ENCODE measurements at places on chromosomes 5 and 9.

- DNase-seq: no peak
Measured at GRCh38 chr9:37966412-37967013, 62.6 kb upstream of the SLC25A51 start.

DNA sequence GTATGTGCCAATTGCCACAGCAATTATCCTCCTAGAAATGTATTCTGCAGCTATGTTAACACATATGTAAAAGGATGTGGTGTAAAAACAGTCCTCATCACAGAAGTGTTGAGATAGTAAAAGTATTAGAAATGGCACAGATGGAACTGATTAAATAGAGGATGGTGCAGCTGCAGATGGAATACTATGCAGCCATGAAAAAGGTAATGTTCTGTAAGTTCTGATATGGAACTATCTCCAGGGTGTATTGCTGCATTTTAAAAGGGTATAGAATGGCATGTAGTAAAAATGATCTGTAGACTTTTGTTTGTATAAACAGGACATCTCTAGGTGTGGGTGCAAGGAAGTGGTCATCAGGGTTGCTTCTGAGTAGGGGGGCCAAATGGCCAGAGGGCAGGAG, 63.0 kb upstream of the PHYKPL start:
- no peak for DNase-seq

DNA sequence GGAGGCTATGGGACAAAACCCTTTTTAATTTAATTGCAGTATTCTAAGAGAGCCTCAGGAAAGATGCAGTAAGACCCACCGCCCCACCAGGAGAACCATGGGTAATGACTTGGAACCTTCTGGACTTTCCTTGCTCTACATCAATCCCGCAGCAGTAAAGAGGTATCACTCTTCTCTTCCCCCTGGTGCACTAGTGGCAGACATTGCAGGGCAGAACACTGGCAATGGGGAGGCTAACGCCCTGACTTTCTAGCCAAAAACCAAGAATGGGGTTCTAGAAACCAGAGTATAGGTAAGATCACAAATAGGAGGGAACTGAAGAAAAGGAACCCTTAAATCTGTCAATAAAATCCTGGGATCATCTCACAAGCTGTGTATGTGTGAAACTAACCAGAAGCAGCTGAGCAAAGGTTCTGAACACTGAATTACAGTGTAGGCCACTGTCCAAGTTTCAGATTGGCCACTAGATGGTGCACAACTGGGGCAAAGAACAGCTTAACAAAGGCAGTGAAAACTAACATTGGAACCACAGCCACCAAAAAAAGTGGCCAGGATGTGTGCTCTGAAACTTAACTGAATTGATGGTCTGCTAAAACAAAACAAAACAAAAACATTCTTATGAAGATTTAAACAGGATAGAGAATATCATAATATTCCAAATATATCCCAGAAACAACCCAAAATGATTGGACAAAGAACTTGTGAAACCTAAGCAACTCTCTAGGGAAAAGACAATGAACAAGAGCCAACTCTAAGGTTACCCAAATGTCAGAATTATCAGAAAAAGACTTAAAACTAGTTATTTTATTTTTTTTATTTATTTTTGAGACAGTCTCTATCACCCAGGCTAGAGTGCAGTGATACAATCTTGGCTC, 6.6 kb upstream of the FAM151B start:
- DNase-seq: no peak

DNA sequence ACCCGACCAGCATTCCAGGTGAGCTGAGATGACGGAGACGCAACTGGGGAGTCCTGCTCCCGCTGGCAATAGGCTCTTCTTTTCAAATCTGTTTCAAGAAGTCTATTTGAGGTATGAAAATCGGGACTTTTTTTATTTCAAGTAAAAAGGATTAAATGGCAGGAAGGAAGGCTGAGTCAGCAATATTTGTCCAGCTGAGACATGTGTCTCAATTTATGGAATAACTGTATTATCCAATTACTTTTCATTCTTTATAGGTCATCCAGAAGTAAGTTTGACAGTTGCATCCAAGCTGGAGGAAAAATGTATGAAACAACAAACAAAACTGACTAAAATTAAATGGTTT, 221.1 kb downstream of the NR2F1-AS1 start:
- no peak for DNase-seq

DNA sequence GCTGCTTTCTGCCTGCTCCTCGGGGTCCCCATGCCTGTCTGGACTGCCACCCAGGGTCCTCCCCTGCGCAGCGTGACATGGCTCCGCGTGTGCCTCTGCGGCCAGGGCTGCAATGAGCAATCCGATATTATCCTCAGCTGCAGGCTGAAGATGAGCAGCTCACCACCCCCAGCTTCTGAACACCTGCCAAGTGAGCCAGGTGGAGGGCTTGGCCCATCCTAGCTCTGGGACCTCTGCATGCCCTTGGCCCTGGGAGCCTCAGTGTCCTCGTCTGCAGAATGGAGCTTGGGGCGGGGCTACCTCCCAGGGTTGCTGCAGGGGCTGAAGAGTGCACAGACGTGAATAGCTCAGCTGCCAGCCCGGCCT, 4.1 kb upstream of the MYMK start:
- DNase-seq: no peak

DNA sequence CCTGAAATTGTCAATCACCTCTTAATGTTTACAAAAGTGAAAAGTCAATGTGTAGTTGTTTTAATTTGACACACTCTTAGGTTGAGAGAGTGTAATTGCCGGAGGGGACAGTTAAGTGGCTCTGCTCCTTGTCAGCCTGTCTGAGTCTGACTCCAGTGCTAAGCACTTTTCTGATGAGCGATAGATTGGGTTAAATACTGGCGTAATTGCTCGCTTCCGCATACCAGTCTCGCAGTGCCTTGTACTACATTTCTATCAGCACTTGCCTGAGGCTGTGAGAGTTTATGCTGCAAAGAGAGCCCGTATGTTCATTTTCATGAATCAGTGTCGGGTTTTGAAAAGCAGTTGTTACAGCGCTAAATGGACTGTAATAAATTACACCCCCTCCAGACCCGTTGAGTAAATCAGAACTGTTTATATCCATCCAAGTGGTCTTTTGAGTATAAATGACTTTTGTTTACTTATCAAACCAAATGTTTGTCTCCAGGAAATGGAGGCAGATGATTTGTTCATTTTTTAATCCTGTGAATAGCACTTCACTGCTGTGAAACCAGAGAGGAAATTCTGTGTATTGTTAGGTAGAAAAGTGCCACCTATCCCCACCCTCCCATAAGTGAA, 41.0 kb upstream of the DMRT3 start:
- DNase-seq: no peak

DNA sequence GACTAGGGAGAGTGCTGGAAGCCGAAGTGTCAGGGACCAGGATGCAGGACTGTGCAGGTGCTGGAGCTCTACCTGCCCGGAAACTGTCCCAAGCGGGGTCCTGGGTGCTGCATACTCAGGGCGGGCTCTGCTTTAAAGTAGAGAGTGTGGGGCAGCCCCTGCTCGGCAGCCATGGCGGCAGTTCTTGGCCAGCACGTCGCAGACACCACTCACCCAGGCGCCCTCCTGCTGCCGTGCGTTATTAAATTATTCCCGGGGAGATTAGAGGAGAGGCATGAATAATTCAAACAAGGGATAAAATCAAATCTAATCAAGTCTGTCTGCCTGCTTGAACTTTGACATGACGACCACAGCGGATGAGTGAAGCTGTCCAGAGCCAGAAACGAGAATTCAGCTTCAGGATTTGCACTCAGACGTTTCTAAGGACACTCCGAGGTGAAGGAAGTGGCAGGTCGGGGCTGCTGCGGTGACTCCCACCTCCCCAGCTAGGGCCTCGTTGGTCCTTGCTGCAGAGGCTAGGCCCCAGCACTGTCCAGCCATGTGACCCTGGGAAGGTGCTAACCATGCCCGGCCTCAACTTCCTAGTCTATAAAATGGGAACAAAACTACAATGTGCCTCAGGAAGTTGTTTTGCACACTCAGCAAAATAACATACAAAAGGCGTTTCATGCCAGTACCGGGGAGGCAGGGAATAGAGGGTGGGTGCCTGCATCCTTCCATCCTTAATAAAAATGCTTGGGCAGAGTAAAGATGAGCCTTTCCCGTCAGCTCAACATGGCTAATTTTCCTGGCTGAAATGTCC, 91.3 kb upstream of the ADAMTS2 start:
- DNase-seq: no peak

GRCh38 chr9:129002992-129003391, 25.1 kb downstream of the SH3GLB2 start:
- no peak for DNase-seq

DNA sequence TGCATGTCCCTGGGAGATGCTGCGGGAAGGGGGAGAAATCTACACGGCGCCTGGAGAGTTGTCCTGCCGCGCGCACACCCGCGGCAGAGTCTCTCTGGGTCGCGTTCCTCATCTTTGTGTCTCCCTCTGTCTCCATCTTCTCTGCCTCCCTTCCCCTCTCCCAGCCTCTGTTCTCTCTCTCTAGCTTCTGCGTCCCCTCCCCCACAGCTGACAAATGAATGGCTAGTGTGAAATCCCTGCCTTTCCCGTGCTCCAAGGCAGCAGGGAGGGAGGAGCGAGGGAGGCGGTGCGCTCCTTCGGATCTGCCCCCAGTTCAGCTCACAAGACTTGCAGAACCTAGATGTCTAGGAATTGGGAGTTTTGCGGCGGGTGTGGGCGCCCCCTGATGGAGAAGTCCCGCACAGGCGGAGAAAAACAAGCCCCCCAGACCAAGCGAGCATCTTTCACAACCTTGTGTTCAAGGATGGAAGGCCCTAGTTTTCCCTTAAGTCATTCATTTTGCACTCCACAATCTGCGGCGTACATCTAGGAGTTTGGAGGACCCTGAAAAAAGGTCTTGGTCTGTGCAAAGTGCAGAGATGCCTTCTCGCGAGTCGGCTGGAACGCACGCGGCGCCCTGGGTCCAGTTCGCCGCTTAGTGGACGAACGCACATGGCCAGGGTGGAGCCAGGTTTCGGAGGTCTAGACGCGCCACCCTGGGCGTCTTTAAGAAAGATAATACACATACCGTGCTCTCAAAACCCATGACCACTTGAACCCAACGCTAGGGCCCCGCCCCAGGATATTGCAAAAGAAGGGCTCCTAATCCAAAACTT, 2.0 kb downstream of the VCAN start:
- DNase-seq: no peak

GRCh38 chr5:161740433-161740832, 54.9 kb downstream of the GABRA6 start:
- DNase-seq: no peak

DNA sequence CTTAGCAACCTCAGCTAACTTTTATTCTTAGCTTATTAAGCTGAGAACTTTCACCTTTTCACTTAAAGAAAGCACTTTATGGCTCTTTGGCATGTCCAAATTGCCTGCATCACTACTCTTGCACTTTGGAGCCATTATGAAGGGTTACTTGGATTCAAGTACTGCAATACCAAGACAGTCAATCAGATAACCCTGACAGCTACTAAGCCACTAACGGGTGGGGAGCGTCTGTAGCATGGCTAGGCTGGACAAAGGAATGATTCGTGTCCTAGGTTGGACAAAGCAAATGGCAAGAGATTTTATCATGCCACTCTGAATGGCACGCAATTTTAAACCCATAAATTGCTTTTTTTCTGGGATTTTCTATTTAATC, 39.6 kb downstream of the TRPM6 start:
- DNase-seq: no peak

GRCh38 chr9:1522219-1522767, 472.1 kb downstream of the DMRT2 start:
- no peak for DNase-seq

DNA sequence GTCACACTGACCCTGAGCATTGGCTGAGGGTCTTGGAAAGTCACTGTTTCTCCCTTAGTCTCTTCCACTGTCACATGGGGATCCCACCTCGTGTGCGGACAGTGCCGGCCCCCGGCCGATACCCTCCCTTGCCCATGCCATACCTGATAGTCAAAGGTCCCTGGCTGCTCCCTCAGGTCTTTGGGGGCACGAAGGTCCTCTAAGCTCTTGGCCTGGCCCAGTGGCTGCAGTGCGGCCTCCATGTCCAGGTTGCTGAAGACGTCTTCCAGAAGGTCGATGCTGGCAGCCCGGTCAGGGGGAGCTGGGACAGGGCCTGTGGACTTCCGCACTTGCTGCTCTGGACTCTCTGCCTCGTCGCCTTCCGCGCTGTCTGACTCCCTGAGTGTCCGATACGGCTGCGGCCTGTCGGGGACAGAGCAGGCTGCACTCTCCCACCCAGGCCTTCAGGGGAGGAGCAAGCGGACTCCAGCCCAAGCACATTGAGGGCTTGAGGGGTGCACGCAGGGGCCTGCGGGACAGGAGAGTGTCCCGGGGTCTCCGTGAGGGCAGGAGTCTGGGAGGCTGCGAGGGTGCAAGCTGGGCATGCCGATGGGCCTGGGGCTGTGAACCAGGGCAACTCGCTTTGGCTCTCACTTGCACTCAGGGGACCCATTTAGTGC, 27.6 kb downstream of the CRB2 start:
- no peak for DNase-seq

- DNase-seq: no peak
Measured at GRCh38 chr5:52856564-52856963, 68.8 kb downstream of the ITGA1 start.
